Activated CD8-positive, alpha-beta memory T cell treated with anti-CD3 and anti-CD28 coated beads for 1 hour (primary cell): ENCODE measurements at places on chromosomes 5 and 9.

DNA sequence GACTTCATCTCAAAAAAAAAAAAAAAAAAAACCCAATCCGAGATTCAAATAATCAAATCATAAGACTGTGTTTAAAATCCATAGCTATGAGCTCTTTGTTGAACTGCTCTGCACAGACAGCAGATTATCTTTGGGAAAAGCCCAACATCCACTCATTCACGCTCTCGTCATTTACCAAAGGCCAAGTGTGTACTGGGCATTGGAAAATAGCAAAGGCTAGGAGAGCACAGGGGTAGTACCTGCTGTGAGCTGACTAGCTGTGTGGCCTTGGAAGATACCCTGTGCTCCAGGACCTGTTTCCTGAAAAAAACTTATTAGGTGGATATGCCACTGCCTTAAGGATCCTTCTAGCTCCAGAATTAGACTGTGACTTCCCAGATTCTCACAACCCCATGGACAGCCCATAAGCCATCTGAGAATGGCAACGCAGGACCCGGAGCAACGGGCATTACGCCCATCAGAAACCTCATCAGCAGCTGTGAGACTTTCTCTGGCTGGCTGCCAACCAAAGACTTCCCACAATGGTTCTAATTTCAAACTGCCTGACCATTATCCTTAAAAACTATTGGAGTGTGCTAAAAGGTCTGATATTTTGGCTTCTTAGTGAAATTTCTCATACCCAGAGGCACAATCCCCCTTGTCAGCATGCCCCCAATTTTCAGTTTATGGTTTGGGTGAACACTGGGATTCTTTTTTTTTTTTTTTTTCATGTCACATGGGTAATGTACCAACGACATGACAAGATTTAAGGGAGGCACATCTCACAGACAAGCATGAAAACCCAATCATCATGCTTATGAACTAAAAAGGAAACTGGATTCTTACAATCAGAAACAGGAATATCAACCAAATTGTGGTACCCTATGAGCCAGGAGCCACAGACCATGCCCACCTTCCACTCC lies 16.8 kb downstream of the SERINC5 start:
- no peak for DNase-seq

DNA sequence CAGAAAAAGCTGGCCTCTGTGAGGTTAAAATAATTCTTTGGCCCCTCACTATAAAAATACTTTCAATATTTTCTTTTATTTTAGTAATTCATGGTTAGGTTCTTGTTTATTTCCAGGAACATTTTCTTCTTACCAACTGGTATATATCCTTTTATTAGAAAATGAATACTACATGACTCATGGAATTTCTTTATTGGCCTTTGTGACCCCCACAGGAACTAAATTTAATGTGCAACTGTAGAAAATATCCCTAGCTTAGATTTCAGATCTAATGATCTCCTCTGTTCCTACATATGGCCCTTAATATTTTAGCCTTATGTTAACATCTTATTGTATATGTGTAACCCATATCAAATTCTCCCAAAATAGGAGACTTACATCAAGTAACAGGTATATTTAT lies 429.9 kb downstream of the NR2F1-AS1 start:
- no peak for DNase-seq

- DNase-seq = no peak
These were observed 60.7 kb downstream of the HRH2 start for GRCh38 chr5:175718401-175719108.

DNA sequence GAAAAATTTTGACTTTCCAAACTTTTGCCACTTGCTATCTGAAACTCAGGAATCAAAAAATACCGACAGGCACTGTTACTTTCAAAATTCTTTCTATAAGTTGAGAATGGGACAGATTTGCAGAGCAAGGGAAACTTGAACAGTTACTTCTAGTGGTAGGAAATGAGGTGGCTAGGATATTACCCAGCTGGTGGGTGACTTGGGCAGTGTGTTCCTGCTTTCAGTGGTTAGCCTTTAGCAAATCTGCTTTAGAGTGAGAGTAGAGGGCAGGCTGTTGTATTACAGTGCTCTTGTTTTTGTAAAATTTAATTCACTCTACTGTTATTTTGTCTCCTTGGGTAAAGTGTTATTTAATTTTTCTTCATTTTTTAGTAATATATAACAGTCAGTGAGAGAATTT lies 40.2 kb upstream of the ROPN1L start:
- no peak for DNase-seq

DNA sequence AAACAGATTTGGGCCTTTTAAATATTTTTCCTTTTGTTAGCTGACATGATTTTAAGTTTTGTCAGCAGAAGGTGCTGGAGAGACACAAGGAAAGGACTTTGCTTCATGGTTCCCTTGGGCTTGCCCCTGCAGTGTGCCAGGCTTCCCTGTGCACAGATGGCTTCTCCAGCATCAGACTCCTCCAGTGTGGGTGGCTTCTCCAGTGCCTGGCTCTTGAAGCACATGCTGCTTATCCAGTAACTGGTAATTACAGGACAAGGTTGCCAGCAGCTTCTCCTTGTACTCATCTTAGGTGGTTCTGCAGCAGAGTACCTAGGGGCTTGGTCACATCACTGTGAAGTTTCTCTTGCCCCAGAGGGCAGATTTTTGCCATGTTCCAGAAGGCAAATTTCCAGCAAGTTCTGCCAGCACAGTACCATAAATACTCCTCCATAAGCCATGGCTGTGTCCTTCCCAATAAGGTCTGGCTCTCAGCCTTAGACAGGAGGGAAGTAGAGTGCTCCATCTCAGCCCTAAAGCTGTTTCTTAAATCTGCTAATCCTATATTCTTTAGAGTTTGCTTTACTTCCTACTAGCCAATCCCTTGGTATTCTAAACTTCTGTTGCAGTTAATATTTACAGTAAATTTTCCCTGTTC lies 62.4 kb downstream of the PJA2 start:
- no peak for DNase-seq

DNA sequence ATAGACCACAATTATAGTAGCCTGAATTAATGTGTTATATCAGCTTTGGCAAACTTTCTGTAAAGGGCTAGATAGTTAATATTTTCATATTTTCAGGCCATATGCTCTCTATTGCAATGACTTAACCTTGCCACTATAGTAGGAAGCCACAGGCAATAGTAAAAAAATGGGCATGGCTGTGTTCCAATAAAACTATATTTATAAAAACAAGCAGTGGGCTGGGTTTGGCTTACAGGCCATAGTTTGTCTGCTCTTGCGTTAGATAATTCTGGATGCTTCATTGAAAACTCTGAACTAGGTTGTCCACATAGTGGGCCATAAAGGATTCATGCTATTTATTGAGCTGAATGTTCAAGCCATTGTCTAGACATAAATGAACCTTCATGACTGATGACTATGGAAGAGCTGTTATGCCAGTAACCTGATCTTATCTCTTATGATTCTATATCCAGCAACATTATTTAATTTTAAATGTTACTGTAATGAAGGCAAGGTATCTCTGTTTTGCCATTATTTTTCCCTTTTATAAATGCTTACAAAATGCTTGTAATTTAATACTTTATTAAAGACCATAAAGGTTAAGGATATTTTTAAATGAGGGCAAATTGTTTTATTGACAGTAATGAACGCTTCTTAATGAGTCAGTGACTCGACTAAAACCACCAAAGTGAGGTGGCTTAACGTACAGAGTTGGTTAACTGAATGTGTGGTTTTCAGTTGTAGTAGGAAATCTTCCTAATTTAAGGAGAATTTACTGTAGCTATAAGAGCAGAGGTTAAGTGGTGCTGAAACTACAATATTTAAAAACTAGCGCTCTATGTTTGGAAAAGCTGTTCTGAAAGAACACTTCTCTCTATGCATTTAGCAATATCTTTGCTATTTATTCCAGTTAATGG lies 560.6 kb downstream of the PRR16 start:
- no peak for DNase-seq

DNA sequence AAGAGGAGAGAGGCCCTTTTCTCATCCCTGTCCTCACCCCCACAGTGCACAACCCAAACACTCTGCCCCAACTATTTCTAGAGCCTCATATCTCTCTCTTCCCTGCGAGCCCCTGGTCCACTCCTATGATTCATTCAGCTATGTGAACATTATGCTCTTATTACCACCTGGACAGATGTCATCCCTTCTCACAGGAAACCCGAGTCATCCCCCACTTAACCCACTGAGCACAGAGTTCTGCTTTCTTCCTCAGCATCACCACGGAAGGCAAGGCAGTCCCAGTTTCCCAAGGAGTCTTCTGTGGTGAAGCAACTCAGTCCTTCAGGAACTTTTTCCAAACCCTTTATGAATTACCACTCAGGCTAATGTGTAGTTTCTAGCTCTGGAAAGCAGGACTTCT lies 1.3 kb downstream of the DNAI1 start:
- DNase-seq = no peak

DNA sequence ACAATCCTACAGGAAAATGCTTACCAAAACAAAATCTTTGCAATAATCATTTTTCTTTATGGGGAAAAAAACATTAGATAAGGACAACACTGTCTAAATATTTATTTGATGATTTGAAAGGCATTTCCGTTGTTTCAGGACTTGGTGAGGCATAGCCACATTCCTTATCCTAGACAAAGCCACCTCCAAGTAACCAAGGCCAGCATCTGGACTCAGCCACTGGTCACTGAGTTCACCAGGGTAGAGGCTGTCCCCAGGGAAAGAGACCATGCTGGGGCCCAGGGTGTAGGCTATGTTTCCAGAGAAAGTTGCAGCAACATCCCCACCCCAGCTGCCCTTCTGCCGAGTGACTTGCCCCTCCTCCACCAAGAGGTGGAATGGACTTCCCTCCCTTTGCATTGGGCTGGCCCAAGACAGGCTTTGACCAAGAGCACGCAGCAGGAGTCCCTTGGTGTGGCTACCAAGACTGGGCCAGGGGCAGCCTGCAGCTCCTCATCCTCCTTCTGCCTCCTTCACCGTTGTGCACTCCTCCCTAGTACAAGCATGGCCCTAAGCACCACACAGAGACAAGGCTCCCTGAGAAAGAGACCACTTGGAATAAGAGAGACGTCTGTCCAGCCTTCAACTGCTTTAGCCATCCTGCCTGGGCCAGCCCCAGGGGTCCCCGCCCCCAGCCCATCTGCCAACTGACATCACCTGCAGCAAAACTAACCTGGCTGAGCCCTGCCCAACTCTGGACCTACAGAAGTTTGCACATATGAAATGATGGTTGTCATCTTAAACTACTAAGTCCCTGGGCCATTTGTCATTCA lies 68.1 kb upstream of the SPIN1 start:
- DNase-seq = no peak

DNA sequence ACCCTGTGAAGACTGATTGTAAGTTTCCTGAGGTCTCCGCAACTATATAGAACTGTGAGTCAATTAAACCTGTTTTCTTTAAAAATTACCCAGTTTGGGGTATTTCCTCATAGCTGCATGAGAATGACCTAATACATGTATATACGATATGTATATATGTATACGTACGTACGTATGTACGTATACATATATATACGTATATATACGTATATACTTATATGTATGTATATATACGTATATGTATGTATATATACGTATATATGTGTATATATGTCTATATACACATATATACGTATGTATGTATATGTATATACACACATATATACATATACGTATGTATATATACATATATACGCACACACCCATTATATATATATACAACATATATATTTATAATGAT lies 1153.0 kb upstream of the CDH18 start:
- DNase-seq = no peak

GRCh38 chr5:72723581-72723980 lies 92.9 kb upstream of the TNPO1 start:
- DNase-seq = no peak

DNA sequence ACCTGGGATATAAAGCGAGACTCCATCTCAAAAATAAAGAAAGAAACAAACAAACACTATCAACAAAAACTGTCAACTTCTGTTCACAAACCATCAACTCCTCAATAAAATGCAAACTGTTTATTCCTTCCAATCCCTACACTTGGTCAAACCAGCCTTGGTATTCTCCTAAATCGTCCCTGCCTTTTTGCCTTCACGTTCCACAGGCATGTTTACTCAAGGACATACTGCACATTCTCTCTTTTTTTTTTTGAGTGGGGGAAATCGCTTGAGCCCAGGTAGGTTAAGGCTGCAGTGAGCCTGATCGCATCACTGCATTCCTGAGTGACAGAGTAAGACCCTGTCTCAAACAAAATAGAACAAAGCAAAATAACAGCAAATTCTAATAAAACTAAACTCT lies 13.0 kb downstream of the UBAP2 start:
- DNase-seq = no peak

GRCh38 chr5:71782393-71782770 lies 63.3 kb downstream of the CARTPT start:
- no peak for DNase-seq

DNA sequence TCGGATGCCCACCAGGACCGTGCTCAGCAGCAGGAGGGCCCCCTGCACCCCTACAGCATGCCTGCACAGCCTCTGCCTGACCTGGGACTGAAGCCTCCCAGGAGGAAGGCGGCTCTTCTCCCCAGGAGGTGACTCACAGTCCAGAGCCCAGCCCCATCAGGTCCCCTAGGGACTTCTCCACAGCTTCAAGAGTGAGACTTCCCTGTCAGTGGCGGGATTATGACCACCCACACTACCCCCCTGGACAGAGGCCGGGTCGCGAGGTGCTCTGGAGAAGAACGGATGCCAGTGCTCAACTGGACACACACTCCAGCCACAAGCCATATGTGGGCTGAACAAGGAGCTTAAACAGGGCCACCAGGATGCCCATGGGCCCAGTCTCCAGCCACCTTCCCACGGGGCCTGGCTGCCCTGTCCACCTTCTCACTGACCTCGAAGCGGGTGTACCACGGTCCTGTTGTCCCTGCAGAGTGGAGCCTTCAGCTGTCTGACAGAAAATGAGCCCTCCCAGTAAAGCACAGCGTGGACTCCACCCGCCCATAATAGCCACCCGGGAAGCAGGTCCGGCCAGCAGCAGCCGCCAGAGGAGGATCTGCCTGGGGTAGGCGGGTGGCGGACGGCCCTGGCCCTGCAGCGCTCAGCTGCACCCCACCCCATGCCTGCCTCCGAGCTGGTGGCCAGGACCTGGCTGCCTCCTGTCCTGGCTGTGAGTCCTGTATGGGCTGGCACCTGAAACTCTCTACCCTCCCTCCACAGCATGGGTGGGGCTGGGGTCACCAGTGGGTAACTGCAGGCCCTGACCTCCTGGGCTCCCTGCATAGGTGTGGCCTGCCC lies 54.7 kb downstream of the SEMA4D start:
- no peak for DNase-seq

DNA sequence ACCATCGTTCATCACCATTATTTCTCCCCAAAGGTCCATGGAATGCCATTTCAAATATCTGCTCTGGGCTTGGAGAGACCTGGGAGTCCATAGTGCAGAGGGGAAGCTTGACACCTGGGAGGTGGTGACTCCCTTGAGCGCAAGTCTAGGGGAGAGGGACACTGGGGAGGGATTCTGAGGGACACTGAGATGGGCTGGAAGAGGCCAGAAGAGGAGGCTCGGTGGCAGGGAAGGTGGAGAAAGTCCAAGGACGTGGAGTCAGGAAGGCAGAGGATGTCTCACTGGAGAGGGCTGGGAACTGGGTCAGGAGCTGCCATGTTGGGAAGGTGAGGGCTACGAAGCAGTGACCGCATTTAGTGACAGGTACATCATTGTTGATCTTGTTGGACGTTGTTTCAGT lies 160.3 kb upstream of the MVB12B start:
- no peak for DNase-seq

GRCh38 chr9:23784962-23785361 lies 41.1 kb downstream of the ELAVL2 start:
- DNase-seq = no peak
